ENCODE measurements at places on chromosomes 4 and X.
A peak's percentile ranks its signal among the peaks of the same experiment; 100 is the strongest.

GRCh38 chrX:56231537-56232090 lies 542 bp upstream of the KLF8 start:
- no peak for DNase-seq

DNA sequence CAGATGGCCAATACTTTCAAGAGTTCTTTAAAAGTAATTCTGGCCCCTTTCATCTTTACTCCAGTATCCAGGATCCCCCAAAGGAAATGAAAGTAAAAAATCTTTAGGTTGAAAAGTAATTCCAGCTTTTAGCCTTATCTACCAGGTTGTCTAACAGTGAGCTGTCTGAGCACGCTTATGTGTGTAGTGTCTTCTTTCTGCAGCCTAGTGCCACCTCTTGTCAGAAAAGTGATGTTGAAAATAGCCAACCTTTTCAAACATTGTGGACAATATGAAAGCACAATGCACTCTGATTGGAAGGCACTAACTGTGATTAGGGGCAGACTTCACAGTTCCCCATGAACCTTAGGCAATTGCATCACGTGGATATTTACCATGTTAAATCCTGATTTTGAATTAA lies 92.1 kb downstream of the RELL1 start:
- DNase-seq, result no peak

DNA sequence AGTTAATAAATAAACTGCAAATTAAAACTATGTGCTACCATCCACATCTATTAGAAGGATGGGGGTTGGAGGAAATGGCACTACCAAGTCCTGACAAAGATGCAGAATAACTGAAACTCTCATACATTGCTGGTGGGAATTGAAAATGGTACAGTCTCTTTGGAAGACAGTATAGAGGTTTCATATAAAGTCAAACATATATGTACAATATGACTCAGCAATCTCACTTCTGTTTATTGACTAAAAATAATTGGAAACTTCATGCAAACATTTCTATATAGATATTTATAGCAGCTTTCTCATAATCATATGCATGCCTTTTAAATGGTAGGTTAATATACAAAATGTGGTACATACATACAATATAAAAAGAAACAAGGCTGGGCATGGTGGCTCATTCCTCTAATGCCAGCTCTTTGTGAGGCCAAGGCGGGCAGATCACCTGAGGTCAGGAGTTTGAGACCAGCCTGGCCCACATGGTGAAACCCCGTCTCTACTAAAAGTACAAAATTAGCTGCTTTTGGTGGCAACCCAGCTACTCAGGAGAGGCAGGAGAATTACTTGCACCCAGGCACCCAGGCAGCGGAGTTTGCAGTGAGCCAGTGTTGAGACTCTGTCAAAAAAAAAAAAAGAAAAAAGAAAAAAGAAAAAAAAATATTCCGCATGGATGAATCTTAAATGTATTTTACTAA lies 225.0 kb upstream of the CXXC4 start:
- no peak for DNase-seq

DNA sequence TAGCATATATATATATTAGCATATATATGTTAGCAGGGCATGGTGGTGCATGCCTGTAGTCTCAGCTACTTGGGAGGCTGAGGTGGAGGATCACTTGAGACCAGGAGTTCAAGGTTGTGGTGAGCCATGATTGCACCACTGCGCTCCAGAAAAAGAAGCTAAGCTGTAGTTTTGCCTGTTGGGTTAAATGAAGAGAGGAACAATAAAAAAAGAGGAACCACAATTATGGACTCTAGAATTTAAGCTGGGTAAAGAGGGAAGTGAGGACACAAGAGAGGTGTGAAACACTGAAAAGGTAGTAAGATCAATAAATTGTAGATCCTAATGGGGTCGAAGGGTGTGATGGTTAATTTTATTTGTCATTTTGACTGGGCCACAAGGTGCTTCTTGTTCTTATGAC lies 40.5 kb upstream of the HSD17B10 start:
- DNase-seq, result peak; percentile 13

GRCh38 chr4:133565379-133565778 lies 416.3 kb downstream of the PCDH10 start:
- no peak for DNase-seq

DNA sequence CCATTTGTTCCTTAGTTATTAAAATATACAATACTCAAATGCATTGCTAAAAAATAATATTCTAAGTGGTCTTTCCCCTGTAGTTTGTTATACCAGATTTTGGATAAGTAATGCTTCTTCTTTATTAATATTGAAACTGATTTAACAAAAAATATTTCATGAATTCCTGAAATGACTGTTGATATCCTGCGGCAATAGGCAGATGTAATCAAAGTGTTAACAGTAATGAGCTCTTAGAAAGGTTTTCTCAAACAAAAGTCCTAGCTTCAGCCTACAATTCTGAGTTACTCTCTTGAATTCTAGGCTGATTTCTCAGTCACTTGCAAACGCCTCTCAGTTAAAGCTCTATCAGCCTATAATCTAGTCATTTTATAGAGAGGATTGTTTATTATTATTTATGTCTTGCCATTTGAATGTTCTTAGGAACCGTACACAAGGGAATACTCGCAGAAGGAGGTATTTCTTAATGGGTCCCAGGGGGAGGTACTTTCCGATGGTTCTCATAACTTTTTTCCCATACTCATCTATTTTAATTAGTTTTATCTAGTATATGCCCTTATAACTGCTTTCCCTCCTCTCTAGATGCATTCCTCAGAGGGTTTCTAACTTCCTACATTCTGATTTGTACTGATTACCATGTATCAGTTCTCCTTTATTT lies 96.8 kb downstream of the FNIP2 start:
- no peak for DNase-seq

- no peak for DNase-seq
Observed at GRCh38 chr4:181685461-181685860, 557.7 kb upstream of the TENM3 start.

GRCh38 chrX:97705936-97706335 lies 822.2 kb downstream of the RPA4 start:
- DNase-seq, result no peak

DNA sequence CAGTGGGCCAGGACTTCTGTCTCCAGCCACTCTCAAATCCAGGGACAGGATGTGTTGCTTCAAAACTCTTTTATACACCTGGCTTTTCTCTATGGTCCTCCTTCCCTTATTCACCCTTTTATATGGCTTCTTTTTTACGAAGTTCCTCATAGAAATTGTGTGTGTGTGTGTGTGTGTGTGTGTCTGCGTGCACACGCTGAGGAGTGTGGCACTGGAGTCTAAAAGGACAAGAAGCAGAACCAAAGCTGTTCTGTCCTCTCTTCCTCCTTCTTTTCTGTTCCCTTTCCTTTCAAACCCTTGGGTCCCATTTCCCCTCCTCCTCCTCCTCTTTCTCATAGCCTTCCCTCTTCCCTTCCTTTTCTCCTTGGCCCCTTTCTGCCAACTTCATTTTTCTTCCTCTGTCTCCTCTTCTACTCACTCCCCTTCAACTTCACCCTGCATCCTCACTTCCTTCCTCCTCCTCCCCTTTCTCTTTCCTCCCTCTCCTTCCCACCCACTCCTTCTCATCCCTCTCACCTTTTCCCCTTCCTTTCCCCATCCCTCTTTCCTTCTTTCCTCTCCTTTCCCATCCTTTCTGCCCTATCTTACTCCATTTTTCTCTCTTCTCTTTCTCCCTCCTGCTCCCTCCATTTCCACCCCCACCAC lies 360.5 kb downstream of the MID1IP1 start:
- DNase-seq, result no peak

- DNase-seq, result no peak
Observed at GRCh38 chr4:110544594-110544993, 68.6 kb downstream of the ENPEP start.

- no peak for DNase-seq
Observed at GRCh38 chrX:153844509-153845082, 14.3 kb upstream of the PDZD4 start.

DNA sequence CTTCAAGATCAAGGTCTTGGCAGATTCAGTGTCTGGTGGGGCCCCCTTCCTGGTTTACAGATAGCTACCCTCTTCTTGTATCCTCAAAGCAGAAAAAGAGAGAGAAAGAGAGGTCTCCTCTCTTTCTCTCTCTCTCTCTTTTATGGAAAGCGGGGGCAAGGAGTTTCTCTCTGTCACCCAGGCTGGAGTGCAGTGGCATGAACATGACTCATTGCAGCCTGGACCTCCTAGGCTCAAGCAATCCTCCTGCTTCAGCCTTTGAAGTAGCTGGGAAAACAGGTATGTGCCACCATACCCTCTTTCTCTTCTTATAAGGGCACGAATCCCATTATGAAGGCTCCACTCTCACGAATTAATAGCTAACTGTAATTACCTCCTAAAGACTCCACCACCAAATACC lies 20.2 kb downstream of the RAB9B start:
- no peak for DNase-seq

DNA sequence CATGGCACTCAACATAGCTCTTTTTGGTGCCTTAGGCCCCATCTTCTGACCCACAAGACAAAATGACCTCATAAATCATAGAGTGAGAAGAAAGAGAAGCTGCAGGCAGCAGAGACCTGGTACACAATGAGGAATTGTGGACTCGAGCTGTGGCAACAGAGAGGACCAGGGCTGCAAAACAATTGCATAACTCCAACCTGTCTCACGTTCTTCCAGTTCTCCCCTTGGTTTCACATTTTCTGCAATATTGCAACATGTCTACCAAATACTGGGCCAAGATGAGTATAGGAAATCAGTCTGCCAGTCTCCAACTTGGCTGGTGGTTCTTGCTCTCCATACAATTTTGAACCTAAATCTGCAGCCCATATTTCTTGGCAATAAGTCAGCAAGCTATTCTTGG lies 105.3 kb downstream of the KDR start:
- DNase-seq, result no peak

DNA sequence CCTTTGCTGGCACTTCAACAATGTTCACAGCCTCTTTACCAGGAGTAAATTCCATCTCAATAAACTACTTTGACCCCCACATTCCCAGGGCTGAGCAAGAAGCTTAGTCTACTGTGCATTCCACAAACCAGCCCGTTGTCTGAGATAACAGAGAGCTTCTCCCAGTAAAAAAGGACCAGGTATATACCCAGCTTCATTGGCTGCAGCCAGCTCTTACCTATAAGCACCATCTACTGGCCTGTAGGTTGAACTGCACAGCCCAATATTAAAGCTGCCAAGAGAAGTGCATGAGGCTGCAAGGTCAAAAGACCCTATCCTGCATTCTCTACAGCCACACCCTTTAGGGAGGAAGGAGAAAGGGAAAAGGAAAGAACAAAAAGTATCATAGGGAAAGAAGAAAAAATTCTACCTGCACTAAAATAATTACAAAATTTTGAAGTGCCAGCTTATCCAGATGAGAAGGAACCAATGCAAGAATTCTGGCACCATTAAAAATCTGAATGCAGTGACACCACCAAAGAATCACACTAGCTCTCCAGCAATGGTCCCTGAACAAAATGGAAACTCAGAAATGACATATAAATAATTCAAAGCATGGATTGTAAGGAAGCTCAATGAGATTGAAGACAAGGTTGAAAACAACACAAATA lies 45.7 kb upstream of the INTU start:
- DNase-seq, result peak; percentile 24

DNA sequence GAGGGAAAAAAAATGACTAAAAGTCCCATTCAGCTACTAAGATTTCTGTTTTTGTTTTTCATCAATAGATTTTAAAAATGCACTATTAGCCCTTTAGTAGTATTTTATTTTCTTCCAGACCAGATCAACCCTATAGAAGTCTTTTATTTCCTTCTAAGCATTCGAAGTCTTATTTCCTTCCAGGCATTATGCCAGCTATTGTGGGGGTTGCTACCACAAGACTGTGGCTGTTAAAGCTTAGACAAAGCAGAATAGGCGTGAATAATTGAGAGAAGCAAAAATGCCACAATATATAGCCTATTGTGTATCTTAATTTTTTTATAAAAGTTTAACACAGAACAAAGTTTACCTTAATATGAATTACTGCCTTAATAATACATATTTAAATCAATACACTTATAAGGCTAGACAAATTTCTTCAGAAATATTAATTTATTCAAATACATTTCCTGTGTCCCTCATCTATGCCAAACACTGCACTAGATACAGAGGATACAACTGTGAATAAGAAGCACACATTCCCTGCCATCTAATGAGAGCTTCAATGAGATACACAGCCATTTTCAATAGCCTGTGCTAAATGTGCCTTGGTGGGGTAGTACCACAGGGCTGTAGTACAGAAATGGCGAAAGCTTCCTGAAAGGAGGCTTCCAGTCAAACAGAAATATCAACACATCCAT lies 33.1 kb downstream of the SLC10A7 start:
- DNase-seq, result no peak

- no peak for DNase-seq
Observed at GRCh38 chr4:7598939-7599790, 164.4 kb upstream of the PSAPL1 start.

DNA sequence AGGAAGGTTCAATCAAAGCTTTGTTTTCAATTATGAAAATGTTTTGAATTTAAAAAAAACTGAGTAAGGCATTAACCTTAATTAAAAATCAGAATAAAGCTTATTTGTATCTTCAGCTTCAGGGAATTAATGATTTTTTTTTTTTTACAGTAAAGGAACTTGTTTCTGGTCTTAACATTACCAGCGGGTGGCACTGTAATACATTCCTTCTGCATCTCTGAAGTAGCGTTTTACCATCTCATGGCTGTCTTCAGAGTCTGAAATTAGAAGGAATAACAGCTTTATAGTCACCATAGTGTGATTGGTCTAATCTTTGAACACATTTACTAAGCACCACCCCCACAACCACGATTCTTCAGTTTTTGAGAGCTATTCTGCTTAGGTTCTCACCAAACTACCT lies 102.6 kb downstream of the IL1RAPL2 start:
- DNase-seq, result no peak

GRCh38 chrX:128622296-128622695 lies 570.1 kb upstream of the ACTRT1 start:
- no peak for DNase-seq

DNA sequence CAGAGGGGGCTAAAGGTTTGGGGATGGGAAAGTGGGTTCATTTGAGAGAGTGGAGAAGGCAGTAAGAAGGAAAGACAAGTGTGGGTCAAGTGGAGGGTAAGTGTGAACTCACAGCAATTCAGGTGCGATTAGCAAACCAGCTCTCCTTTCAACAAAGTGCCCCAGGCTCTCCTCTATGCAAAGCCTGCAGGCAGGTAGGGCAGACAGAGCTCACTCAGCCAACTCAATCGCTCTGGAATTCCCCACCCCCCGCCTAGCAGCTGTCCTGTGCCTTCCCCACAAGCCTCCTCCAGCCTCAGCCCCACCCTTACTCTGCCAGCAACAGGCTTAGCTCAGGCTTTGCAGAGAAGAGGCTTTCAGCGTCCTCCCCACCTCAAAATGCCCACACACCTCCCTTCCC lies 14.8 kb upstream of the MAMLD1 start:
- DNase-seq, result no peak

DNA sequence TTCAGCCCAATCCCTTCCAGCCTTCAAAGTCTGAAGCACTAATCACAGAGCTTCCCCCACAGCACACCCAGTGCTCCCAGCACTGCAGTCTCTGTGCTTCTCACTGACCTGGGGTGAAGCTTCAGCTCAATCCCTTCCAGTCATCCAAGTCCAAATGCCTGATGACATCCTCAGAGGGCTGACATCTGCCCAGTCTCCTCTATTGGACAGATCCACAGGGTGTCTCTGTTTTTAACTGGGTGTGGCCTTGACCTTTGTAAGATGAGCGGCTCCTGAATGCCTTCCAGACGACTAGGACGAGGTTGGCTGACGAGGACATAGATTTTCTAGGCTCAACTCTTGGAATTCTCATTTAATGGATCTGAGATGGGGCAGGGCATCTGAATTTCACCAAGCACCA lies 7.6 kb upstream of the SLC2A9 start:
- no peak for DNase-seq

Data from GDM1 (cell line).